Left renal pelvis (tissue), 4 donors: ENCODE measurements at places on chromosomes 11 and 22. TPM values are rescaled to one million over a fixed set of nuclear protein-coding genes. Genes with fewer than 3 reads are reported as not detected.

Gene EHF
- 22.5 TPM for polyA plus RNA-seq

Gene MYO7A
- 2.9 TPM for polyA plus RNA-seq

- DNase-seq: no peak
Observed at GRCh38 chr22:38352436-38352835, 35.2 kb upstream of the CSNK1E start.

DNA sequence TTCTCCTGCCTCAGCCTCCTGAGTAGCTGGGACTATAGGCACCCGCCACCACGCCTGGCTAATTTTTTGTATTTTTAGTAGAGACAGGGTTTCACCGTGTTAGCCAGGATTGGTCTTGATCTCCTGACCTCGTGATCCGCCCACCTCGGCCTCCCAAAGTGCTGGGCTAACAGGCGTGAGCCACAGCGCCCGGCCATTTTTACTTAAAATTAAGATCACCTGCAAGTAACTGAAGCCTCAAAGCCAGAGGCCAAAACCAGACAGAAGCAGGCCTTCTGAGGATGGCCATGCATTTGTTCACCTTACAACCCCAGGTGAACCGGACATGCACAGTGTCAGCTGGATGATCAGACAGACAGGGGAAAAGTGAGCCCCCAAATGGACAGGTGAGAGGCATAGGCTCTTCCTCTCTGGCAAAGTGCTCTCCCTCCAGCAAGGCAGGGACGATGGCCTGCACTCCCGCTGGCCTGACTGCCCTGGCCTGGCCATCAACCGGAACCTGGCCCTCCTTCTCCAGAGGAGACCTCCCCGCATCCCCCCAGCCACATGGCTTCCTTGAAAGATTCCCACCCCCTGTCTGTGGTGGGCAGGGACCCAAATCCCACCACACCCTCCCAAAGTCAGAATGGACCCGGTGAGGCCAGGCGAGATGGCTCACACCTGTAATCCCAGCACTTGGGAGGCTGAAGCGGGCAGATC is 25.9 kb downstream of the APOBEC3H start:
- no peak for DNase-seq

DNA sequence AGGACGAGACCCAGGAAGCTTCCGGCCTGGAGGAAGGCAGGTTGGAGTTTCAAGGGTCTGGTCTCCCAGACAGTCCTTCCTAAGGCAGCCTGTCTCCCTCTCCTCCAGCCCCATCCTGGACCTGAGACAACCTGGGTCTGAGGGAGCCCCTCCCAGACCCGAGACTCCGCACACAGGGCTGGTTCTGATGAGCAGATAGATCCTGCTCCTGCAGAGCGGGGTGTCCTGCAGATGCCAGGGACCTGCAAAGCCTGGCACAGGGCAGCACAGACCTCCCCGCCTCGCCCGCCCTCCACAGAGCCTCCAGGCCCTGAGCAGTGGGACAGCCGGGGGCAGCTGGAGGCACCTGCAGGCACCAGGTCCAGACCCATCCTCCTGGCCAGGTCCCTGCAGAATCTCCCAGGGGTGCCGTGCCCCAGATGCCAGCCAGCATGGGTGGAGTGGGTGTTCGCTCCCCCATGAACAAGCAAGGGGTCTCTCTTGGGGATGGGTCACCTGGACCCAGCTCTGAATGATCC is 7.8 kb downstream of the PIM3 start:
- no peak for DNase-seq

- DNase-seq: no peak
Observed at GRCh38 chr11:83641511-83641910, 355.3 kb upstream of the CCDC90B start.

DNA sequence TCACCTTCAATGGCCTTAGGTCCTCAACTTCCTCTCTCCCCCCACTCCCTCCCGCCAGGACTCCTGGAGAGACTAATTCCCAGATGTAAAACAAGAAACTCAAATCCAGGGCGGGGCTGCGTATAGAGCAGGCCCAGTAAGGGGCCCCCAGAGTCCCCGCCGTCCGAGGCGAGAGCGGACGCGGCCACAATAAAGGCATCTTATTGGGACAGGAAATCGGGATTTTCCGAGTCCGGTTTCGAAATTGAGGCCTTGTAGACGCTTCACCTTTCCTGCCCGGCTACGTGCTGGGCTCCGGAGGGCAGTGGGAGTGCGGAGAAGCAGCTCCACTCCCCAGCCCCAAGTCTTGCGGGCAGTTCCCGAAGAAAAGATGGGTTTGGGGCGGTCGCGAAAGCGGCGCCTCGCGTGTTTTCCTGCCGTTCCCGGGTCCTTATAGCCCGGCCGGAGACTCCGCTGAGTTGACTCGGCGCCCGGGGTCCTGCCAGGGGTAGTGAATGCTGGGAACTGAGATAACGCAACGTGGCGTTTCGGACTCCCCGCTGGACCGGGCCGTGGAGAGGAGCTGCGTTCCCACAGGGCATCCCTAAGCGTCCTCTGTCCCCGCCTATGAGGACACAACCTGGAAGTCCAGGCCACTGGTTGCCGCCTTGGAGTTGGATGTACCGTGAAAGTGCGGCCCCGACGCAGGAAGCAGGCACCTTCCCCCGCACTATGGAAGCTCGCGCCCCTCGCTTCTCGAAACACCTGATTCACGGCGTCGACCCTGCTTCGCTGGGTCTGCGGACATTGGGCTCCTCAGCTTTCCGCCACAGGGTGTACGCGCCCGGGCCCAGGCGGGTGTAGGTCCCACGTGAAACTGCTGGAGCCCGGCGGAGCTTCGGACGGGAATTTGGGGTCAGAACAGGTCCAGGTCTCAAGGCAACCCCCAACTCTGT is 4.8 kb upstream of the CHRM1 start:
- no peak for DNase-seq

- no peak for DNase-seq
Observed at GRCh38 chr22:26822313-26822712, 164.9 kb downstream of the MIAT start.
